A549 (cell line): ENCODE measurements at places on chromosomes 2 and 18.

DNA sequence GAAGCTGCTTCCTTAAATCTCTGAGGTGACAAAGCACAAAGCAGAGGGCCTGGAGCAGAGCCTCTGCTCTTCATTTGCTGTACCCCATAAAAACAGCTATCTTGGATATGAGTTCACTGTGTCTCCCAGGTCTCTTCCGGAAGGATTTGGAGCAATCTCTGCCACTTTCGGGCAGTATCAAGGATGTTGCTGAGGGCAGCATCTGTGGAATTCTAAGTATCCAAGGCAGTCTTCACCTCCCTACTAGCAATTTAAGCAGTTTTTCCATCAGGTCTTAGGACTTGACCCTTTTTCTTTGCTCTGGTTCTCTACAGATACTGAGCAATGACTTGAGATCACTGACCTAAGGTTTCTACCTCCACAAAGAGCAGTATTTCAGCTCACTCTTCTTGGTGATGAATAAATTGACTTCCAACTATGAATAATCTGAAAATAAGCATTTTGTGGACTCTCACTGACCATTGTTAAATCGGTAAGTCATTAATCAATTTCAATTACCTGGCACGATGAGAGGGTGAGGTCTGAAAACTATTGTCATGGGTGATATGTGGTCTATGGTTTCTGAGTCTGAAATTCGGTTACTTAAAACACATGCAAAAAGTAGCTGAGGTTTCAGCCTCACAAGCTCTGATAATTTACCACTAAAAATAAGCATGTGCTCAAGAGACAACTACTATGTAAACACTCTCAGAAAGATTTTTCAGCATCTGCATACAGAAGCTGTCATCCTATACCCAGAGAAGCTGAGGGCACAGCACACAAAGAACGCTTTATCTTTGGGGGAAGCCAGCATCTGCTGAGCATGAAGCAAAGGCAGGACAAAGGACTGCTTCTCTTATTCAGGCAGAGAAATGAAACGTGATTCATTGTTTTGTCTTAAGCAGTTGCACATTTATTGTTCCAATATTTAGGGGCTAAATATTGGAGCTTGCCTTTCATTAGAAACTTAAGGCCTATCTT, 32.1 kb upstream of the SPATS2L start:
- DNase-seq = no peak

DNA sequence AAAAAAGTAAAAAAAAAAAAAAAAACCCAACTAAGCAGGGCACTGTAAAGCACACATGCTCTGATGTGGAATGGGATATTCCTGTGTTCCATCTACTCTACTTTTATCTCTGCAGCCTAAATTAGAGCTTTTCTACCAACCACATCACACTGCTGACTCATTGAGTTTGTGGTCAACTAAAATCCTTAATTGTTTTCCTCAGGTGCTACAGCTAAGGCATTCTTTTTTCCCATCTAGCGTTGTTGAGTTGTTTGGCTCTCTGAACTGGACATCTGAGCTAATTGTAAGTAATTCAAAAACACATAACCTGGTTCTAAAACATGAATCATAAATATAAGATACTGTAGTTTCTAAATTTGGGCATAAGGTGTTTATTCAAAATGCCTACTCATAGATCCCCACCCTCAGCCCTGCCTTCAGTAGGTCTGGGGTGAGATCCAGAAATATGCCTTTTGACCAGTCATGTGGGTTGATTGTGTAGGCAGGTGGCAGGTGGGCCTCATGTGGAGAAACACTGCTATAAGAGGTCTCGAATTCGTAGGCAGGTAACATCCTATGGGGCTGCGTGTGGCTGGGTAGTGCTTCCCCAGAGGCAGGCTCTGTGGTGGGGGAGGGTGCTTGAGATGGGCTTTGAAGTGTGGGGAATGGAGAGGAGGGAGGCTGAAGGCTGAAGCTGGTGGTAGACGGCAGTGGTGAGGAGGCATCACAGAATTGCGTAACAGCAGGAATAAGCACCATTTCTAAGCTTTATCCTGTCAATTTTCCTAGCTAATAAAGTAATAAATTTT, 27.2 kb downstream of the ANKRD29 start:
- no peak for DNase-seq

DNA sequence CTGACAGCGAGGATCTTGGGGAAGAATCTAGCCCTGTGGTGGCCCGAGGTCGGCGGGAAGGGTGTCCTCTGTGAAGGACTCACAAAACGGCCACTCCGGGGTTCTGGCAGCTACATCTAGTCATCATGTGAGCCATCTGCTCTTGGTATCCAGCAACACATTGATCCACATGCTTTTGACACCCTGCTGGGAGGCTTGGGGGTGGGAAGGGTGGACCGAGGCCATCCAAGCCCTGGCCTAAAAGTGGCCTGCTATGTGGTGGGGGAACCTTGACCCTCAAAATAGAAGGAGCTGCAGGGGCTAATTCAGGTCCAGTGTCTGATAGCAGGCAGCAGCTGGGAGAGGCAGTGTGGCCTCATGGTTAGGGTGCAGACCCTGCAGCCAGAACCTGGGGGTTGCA, 145.7 kb downstream of the CELF4 start:
- DNase-seq = no peak

GRCh38 chr2:37718515-37719161, 47.2 kb upstream of the CDC42EP3 start:
- DNase-seq = no peak

- peak; percentile 13 for DNase-seq
Measured at GRCh38 chr2:189407281-189408209, 33.7 kb upstream of the WDR75 start.

- DNase-seq = no peak
Measured at GRCh38 chr2:72914206-72914559, 3.1 kb upstream of the EMX1 start.

DNA sequence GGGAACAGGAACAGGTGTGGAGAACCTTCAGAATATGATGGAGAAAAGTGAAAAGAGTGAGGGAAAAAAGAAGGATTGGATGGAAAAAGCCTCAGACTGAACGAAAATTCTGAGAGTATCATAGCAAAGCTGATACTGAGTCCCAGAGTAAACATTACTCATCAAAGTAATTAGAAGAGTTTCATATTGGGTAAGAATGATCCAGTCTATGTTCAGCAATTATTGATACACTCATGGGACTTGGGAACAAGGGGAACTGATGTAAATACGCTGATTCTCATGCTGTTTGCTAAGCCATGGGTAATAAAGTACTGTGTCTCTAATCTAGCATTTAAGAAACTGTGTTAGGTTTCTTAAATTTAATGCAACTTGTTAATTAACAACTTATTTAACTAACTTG, 219.9 kb upstream of the NOL4 start:
- DNase-seq = no peak

DNA sequence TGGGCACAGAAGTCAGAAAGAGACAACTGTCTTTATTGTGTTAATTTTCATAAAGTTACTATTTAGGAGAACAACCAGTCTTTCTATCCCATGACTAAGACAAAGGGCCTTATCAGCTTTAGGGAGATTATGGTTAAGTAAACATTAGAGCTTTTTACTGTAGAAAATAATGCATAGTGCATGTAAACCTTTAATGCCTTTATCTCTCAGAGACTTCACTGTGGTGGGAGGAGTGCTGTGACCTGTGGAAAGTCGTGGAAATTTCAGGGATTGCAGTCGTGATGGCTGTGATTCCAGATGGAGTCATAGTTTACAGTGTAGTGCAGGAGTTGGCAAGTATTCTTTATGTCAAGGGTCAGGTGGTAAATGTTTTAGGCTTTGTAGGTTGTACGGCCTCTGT, 15.8 kb downstream of the ZNF236 start:
- DNase-seq = no peak

GRCh38 chr2:8679827-8680731, 1.8 kb upstream of the ID2 start:
- DNase-seq = peak; percentile 91

DNA sequence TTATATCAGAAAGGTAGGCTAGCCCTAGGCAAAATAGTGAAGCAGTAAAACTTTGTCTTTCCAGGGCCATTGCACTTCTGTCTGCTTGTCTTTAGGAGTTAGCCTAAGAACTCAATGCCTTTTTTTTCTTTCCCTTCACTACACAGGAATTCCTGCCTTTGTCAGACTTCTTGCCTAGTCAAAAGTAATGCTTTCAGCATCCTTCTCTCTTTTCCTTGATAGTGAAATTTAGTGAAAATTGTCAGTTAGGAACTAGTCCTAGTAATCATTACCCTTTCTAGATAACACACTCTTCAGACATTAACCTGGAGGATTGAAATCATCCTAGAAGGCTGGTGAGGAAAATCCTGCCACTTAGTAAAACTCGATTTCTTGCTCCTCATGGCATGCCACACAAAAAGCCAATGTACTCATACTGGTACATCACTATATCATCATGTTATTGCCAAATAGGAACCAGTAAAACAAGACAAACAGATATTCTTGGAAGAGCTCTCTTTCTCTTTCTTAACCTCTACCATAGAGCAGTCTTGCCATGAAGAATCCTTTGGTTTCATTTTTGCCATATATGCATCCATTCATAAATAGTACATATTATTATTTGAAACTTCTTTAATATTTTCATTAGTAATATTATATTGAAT, 320.5 kb downstream of the CTNNA2 start:
- DNase-seq = no peak

DNA sequence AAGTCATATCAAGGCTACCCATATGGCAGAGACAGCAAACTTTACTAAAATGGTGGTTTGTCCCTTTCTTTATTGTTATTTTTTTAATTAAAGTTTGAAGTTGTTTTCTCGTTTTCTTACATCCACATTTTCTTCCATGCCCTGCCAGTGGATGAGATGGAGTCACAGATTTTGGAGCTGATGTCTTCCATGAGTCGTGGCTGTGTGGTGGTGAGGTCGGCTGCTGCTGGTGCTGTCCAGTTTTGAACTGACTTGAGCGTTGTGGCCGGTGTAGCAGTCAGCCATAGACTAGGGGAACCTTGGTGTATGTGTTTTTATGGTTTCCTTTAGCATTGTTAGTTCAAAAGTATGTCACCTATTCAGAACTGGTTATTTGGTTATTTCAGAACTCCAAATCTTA, 182.8 kb downstream of the SH3RF3 start:
- DNase-seq = no peak

- DNase-seq = no peak
Measured at GRCh38 chr2:14642499-14642898, 10.0 kb downstream of the LRATD1 start.

- DNase-seq = no peak
Measured at GRCh38 chr2:121731366-121731765, 5.3 kb downstream of the NIFK start.

DNA sequence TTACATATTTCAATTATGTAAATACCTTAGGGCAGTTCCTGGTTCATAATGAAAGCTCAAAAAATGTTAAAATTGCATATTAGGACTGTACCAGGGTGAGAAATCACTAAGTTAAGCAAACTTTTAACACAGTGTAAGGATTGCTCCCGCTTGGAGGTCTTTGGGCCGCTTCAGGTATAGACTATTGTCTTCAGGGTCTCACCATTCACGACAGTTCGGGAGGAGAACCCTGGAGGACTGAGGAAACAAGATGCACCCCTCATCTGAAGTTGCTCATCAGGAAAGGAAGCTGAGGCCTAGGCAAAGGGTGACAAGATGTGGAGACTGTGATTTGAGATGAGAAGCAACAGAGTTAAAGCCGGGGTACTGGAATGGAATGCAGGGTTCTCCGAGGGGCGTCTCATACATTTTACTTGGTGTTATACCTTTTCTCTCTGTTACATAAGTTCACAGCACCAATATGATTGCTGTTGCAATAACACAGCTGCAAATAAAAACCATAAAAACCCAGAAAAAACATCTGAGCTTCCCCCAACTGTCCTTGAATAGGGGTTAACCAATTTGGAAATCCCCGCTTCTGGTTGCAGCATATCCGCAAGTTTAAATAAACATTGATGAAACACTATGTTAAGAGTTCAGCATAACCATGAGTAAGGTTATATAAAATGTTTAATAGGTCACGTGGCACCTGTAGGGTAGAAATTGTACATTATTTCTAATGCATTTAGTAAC, 40.1 kb downstream of the FBXO48 start:
- no peak for DNase-seq

- no peak for DNase-seq
Measured at GRCh38 chr18:3692691-3693090, 242.7 kb downstream of the TGIF1 start.

GRCh38 chr2:213057977-213058376, 93.4 kb downstream of the IKZF2 start:
- no peak for DNase-seq

DNA sequence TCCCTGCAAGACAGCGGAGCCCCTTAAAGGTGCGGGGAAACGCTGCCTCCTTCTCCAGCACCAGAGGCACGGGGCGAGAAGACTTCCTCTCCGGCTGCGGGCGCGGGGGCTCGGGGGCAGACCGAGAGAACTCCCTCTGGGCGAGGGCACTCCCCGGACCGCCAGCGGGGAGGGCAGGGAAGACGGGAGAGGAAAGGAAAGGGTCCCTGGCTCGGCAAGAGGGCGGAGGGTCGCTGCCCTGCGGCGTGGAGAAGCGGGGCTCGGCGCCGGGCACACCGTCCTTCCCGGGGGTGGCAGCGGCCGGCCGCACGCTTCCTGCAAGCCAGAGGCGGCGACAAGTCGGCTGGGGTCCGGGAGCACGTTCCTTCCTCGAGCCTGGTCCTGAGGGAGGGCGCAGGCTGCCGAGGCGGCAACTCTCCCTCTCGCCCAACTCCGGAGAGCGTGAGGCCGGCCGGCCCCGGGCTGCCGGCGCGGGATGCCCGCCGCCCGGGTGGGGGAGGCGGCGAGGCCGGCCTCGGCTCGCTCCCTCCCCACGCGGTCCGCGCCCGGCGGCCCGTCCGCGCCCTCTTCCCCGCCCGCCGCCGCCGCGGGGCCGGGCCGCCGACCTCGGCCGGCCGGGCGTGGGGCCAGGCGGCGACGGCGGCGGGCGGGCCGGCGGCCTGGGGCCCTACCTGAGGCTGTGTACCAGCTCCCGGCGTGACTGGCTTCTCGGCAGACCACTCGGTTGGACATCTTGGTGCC, 1.1 kb downstream of the MEMO1 start:
- peak; percentile 35 for DNase-seq

GRCh38 chr2:8219631-8220355, 462.1 kb upstream of the ID2 start:
- DNase-seq = no peak

DNA sequence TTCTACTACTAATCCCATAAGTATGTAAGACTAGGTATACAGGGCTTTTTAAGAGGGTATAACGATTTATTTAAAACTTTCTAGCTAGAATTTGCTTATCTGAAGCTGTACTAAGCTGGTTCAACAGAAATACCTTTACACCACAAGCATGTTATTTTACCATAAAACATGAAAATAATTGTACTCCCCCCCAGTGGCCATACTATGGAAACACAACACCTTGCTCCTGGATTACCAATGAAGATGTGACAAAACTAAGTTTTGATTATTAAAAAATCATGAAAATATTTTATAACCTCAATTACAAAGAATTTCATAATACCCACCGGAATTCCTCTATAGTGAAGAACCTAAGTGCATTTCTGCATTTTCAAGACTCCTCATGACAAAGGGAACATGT, 27.3 kb downstream of the LPIN2 start:
- no peak for DNase-seq

DNA sequence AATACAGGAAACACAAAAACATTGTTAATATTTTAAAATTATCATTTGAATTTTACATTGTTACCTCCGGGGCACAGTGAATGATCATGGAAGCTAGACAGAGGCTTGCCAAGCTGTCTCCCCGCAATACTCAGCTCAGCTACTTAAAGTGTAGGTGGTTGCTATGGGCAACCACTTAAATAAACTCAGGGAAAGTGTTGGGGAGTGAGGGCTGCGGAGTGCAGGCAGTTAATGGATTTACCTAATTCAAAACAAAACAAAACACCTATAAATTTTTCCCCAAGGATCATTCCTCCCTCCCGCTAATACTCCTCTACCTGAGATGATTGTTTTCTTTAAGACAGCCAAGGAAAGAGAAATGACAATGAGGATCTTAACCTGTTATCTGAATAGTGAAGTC, 349.5 kb downstream of the TGIF1 start:
- DNase-seq = no peak

GRCh38 chr2:61536180-61536571, 2.0 kb downstream of the XPO1 start:
- DNase-seq = no peak
